Fibroblast of upper back skin (primary cell): ENCODE measurements at places on chromosomes 2 and 18.

- DNase-seq = no peak
Observed at GRCh38 chr18:8235894-8236293, 373.3 kb upstream of the RAB12 start.

DNA sequence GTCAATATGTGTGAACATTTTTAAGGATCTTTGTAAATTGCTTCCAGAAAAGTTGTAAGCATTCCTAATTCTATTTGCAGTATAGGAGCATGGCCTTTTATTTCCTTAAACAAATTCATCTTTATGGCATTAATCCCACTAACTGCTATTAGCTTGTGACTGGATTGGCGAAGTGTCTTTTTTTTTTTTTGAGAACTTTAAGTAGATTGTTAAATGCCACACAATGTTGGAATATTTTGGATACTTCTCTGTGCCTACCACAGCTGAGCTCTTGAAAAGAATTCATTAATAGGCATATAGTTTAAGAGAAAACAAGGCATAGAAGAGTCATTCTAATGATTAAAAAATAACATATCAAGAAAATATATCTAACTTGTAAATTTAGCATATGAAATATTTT is 129.7 kb downstream of the LAMA3 start:
- DNase-seq = peak; percentile 18

DNA sequence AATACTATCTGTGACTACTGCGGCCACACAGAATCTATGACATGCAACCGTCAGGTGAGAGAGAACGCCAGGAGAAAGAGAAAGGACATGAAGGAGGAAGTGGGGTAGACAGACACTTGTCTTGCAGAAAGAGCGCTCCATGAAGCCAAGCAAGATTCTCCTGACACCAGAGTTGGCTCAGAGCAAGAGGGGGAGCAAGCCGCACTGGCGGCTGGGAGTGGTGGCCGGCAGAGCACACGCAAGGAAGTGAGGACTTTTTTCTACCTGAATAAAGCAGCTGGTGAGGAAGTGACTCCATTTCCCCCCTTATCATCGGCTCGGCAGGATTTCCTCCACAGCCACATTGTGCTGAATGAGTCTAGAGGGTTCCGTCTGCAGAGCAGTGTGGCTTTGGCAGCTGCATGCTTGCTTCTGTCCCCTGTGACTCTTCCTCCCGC is 181.6 kb downstream of the BCL2 start:
- DNase-seq = no peak

- no peak for DNase-seq
Observed at GRCh38 chr2:925309-925708, 25.3 kb upstream of the SNTG2 start.

DNA sequence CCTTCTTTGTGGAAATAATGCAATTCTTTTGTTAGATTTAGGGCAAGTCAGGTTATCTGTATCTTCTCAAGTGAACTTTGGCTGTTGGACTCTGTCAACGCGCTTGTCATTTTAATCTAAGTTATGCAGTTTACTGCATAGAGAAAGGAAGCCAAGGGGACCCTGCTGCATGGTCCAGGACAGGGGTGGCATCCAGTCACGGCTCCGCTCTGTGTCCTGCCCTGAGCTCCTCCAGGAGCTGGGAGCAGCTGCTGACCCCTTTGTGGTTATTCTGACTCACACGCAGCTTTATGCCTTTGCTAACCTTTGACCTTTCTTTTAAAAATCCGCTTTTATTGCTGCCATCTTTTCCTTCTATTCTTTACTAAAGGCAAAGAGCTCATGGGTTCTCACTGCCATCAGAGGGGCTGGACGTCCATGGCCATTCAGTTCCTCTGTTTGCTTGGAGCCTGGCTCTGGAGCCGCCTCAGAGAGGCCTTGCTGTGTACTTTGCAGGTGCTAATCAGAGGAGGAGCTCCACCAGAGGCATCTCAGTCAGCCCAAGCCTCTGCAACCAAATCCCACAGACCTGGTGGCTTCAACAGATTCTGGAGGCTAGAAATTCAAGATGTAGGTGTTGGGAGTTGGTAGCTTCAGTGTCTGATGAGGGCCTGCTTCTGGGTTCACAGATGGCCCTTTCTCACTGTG is 39.3 kb downstream of the SNTG2 start:
- no peak for DNase-seq

DNA sequence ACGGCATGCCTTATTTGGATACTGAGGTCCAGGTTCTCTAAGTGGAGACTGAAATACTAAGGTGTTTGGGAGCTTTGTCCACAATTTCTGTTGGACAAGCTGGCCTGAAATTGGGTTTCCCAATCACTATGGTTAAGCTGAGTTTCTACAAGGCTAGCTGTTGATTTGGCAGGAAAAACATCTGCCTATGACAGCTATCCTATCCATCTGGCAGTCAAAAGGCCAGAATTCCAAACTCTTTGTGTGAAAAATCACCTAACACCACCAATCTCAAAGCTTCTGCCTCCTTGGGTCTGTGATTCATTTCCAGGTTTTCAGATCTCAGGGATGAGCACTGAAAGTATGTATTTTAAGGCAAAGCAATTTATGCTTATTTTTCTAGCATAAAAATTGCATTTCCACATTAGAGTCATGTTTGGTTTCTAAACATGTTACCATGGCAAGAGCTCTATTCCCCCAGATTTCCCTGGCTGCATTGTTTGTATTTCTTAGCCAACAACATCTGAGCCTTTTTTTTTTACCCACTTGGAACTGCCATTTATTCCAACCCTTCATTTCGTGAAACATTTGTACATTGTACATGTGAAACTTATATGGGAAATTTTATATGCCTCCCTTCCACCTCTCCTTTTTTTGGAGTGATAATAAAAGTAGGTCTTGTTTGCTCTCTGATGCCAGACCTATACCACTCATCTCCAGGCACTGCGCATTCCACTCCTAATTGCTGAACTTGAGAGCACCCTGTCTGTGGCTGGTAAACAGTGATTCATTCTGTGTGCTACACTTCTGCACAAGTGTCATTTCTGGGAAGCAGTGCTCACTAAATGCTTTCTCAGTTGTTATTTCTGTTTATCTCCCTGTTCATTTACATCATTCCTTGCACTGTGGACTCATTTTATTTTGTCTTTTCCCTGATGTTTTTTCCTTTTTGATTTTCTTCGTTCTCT is 15.9 kb upstream of the CCDC85A start:
- peak; percentile 64 for DNase-seq

DNA sequence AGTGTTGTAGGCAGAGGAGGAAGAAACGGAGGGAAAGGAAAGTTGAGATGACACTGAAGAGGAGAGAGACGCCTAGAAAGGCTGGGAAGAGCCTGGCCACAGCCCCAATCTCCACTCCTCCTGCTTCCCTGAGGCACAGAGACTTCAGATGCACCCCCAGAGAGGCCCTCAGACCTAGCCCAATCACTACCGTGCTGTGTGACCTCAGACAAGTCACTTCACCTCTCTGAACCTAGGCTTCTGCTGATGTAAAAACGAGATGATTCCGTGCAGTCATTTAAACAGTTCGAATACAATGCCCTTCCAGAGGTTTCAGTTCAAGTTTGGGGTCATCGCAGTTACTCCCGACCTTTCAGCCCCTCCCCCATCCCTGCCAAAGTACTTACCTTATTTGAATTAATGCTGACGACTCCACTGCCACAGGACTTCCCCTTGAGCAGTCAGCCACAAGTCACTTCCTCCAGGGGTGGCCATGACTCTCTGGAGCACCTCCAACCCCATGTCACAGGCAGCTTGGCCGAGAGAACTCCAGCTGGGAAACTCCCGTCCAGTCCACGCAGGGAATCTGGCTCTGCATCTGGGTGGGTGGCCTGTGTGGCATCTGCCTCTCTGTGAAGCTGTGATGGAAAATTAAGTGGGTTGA is 105.2 kb upstream of the ID2 start:
- no peak for DNase-seq

- peak; percentile 67 for DNase-seq
Observed at GRCh38 chr2:216057688-216058193, 23.9 kb downstream of the PECR start.

DNA sequence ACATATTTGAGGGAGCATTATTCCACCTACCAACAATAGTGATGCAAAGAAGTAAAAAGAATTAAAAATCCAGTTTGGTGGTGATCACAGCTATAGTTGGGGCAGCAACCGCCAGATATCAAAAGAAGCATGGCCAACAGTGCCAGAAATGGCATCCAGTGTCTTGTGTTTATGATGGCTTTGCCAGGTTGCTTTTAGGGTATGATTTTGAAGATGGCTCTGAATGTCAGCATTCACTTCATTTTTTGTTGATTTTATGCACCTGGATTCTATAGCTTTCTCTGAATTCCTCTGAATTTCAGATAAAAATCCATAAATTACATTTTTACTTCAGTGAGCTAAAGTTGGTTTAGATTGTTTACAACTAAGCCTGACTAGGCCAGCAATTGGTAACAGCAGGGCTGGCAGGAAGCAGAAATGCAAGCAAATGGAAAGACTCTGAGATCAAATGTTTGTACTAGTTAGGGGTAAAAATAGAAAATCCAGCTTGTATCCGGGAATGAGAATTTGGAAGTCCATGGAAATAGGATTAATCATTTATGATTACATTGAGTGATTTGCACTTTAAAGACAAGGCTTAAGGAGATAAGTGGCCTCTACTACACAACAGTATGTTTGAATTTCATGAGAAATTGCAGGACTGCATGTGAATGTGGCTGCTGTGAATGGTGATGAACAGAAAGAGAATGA is 40.4 kb downstream of the COL3A1 start:
- DNase-seq = peak; percentile 62

- no peak for DNase-seq
Observed at GRCh38 chr2:96602330-96602823, 35.7 kb downstream of the KANSL3 start.
